B cell (primary cell): ENCODE measurements at places on chromosomes 6 and 20. TPM values are rescaled to one million over a fixed set of nuclear protein-coding genes. Genes with fewer than 3 reads are reported as not detected.
A peak's percentile ranks its signal among the peaks of the same experiment; 100 is the strongest.

- peak; percentile 36 for DNase-seq
These were observed 23.6 kb downstream of the BCL2L1 start for GRCh38 chr20:31698803-31699718.

- no peak for DNase-seq
These were observed 55.3 kb downstream of the SSR1 start for GRCh38 chr6:7257521-7258230.

DNA sequence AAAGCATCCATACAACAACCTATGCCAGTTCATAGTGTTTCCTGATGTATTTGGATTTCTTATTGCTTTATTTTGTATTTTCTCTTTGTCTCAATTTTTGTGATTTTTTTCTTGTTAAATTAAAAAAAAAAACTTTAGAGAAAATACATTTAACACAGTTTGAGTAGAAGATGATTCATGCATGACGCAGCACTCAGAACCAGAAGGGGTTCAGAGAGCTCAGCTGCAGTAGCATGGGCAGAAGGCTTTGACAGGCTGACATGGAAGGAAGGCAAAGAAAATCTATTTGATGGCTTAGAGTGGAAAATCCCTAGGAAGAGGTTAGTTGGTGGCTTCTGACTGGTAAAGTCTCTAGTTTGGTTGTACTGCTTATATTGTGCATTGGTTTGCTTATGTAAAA lies 207.2 kb upstream of the STXBP5 start:
- DNase-seq = no peak

DNA sequence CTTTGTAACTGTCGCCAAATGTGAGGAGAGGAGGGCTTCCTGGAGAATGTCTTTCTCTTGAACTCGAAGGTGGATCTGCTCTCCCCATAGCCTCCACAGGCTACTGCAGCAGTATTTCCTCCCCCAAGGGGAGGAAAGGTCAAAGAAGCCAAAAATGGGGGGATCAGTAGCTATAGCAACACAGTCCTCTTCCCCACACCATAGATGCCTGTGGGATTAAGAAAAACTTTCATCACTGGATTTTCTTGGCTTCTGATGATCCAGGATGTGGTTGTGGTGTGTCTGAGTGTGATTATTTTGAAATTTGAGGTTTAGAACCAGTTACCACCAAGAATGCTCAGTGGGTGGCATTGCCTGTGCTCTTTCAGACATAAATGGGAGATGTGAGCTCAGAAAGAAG lies 140.1 kb upstream of the SPACA1 start:
- DNase-seq = no peak

DNA sequence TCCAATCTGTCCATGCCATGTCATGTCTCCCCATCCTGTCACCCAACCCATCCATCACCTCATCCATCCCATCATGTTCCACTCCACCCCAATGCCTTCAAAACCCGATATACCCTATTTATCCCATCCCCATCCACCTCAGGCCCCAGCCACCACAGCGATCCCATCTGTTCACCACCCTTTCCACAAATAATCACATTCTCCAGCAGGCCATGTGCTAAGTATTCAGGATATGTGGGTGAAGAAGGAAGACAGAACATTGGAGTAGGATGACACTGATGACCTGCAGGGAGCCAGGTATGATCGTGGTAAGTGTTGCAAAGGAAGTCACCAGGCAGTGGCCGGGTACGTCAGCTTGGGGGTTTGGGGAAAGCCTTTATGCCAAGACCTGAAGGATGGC lies 48.8 kb downstream of the NPEPL1 start:
- no peak for DNase-seq

DNA sequence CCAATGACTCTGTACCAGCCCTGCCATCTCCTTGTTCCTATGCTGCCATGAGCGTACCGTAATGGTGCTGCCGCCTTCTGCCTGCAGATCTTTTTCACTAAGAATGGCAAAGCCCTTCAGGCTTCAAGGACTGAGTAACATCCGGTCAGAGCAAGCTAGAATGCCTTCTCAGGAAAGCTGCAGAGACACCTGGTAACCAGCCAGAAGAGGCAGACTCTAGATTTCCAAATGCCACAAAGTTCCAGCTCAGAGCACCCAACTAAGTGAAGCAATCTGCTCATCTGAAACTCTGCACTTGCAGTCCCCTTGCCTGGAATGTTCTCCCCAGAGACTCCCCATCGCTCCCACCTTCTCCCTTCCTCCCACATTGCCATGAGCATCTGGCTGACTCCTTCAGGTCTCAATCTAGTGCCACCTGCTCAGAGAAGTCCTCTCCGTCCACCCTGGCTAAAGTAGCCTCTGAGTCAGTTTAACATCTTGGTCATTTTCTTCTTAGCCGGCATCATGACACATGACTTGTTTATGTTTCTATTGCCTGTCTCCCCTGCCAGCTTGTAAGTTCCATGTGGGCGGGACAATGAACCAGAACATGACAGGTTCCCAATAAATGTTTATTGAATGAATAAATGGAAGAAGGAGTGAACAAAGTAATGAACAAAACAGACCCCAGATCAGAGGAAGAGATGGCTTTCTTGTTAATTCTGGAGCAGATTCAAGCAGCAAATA lies 6.9 kb upstream of the OCSTAMP start:
- DNase-seq = no peak

GRCh38 chr6:64081453-64081852 lies 445.9 kb downstream of the PHF3 start:
- no peak for DNase-seq

GRCh38 chr6:22327881-22328280 lies 31.0 kb upstream of the PRL start:
- no peak for DNase-seq

The NINL gene
- total RNA-seq = 5.5 and 7.2 TPM in 2 replicates

GRCh38 chr6:107656401-107656800 lies 166.5 kb downstream of the SOBP start:
- no peak for DNase-seq

DNA sequence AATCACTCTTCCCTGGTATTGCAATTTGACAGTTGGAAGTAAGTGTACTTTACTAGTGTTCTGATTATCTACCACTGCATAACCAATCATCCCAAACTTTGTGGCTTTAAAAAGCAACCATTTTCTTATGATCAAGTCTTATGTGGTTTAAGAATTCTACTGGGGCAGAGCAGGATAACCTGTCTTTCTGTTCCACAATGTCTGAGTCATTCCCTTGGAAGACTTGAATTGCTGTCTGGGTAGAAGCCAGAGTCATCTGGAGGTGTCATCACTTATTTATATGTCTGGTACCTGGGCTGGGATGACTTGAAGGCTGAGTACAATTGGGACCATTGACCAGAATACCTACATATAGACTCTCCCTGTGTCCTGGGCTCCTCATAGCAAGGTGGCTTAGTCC lies 644.3 kb downstream of the HDGFL1 start:
- DNase-seq = no peak

GRCh38 chr20:61937146-61937962 lies 128.3 kb downstream of the TAF4 start:
- no peak for DNase-seq

DNA sequence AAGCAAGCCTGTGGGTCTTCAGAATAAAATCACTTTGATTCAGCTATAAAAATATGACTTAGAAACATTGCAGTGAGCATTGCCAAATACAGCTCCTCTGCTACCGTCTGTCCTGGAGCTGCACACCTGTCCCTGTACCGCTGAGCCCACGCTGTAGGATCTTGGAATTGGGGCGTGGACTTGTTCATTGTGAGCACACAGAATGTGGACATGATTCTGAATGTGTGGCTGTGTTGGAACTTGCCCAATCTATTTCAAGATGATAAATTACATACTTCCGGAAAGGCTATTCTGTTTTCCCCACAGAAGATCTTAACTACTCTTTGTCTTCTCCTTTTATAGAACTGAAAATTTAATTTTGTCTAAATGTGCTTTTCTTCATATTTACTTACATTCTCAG lies 107.3 kb downstream of the UST start:
- no peak for DNase-seq

- no peak for DNase-seq
These were observed 383.9 kb downstream of the PLCB1 start for GRCh38 chr20:8515810-8516435.

DNA sequence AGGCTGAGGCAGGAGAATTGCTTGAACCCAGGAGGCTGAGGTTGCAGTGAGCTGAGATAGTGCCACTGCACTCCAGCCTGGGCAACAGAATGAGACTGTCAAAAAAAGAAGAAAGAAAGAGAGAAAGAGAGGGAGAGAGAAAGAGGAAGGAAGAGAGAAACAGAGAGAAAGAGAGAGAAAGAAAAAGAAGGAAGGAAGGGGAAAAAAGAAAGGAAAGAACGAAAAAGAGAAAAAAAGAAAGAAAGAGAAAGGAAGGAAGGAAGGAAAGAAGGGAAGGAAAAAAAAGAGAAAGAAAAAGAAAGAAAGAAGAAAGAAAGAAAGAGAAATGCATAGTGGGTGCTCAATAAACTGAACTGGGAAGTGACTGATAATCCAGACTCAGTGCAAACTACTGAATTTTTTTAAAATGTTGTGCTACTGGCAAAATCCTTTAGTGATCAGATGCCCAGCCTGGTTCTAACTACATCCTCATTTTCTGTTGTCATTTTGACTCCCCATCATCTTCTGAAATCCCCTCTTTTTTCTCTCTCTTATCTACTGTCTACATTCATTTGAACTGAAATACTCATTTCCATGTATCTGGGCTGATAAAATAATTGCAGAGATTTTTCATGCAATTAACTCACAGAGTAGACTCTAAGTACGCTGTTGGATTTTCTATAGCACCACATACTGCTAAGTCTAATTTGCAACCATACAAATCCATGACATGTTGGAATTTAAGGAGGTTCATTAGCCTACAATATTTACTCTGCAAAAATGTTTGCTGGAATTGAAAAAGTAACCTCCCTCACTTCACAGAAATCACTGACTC lies 85.3 kb upstream of the HIVEP1 start:
- no peak for DNase-seq

GRCh38 chr6:40492187-40492586 lies 95.0 kb downstream of the LRFN2 start:
- DNase-seq = no peak

The FAM83C gene
- not detected in 2 replicates for total RNA-seq

GRCh38 chr6:163404825-163405265 lies 9.7 kb upstream of the QKI start:
- no peak for DNase-seq

GRCh38 chr6:37904590-37904989 lies 85.1 kb downstream of the ZFAND3 start:
- no peak for DNase-seq

DNA sequence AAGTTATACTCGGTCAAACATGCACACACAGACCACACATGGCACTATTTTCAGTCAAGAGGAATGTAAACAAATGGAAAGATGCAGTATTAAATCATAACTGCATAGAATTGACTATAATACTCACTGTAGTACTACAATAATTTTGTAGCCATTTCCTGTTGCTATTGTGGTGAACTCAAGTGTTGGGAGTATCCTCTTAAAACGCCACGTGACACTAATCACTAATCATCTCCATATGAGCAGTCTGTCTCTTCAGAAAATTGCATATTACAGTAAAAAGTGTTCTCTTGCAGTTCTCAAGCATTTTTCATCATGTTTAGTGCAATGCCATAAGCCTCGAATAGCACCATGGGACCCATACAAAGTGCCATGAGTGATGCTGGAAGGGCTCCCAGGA lies 258.7 kb upstream of the ID4 start:
- no peak for DNase-seq

- no peak for DNase-seq
These were observed 475.6 kb upstream of the ADGRB3 start for GRCh38 chr6:68159433-68159832.

GRCh38 chr6:170047823-170048222 lies 243.1 kb downstream of the DLL1 start:
- DNase-seq = no peak

The TRIM10 gene
- total RNA-seq = not detected in 2 replicates

DNA sequence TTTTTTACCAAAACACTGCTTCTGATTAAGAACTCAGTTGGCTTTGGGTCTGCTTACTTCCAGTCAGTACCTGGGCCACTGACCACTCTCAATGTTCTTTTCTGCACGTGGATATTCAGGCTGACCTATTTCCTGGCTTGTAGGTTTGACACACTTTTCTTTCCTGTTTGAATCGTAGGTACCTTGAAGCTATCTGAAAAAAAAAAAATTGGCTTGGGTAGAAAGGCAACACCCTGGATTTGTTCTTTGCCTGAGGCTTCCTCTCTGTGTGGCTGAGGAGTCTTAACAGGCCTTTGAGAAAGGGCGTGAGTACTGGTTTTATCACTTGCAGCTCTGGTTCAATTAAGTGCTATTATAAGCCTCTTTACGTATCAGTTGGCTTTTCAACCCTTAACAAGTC lies 60.6 kb upstream of the IL20RA start:
- DNase-seq = no peak

The WFDC10B gene
- total RNA-seq = not detected in 2 replicates
